ENCODE measurements at places on chromosomes 3 and 15. TPM values are rescaled to one million over a fixed set of nuclear protein-coding genes. Genes with fewer than 3 reads are reported as not detected.

DNA sequence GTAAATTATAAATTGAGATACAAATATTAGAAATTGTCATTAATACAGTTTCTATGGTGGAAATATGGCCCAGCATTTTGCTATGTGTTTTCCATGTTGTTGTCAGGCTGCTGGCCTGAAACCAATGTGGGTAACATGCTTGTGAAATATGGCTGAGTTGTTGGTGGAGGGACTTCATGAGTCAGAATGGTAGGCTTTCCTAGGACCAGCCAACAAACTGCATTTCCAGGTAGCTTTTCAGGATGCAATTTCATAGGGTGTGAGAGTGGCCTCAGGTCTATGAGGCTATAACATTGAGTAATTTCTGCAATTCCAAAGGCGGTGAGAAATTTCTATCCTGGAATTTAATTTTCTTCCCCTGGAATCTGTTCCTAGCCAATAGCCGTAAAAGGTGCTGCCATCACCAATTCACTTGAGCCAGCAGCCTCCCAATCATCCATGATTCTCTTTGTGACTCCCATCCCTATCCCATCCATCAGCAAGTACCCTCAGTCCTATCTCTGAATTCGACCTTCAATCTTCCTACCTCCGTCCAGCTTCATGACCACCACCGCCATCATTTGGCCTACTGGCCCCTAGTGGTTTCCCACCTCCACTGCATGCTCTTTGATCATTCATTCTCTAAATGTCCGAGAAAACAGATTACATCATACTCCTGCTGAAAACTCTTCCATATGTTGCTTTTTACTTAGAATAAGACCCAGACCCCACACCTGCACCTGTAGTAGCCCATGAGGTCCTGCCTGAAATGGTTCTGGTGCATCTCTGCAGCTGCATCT is 276.6 kb upstream of the CFAP20DC start:
- H3K36me3 ChIP-seq, result no peaks in the 10 kb centered on the region
- H3K4me1 ChIP-seq, result no peaks in the 10 kb centered on the region
- H3K27ac ChIP-seq, result no peak overlapping the region
- no peak for DNase-seq
- no peaks in the 10 kb centered on the region for H3K27me3 ChIP-seq

GRCh38 chr15:65414841-65415621 is 7.7 kb downstream of the IGDCC4 start:
- H3K36me3 ChIP-seq, result no peaks in the 10 kb centered on the region
- no peak overlapping the region for H3K27ac ChIP-seq
- H3K4me3 ChIP-seq, result no peak overlapping the region
- H3K4me1 ChIP-seq, result no peaks in the 10 kb centered on the region
- H3K27me3 ChIP-seq, result peaks cover 4% of the 10 kb centered on the region

GRCh38 chr15:84108728-84109127 is 126.8 kb upstream of the GOLGA6L4 start:
- H3K27ac ChIP-seq, result no peak overlapping the region
- no peaks in the 10 kb centered on the region for H3K36me3 ChIP-seq
- no peaks in the 10 kb centered on the region for H3K4me1 ChIP-seq
- no peak overlapping the region for H3K4me3 ChIP-seq
- H3K27me3 ChIP-seq, result no peaks in the 10 kb centered on the region

- no peaks in the 10 kb centered on the region for H3K27me3 ChIP-seq
- H3K36me3 ChIP-seq, result no peaks in the 10 kb centered on the region
- no peaks in the 10 kb centered on the region for H3K4me1 ChIP-seq
- no peak overlapping the region for H3K27ac ChIP-seq
Observed at GRCh38 chr3:85482213-85482490, 523.4 kb downstream of the CADM2 start.

DNA sequence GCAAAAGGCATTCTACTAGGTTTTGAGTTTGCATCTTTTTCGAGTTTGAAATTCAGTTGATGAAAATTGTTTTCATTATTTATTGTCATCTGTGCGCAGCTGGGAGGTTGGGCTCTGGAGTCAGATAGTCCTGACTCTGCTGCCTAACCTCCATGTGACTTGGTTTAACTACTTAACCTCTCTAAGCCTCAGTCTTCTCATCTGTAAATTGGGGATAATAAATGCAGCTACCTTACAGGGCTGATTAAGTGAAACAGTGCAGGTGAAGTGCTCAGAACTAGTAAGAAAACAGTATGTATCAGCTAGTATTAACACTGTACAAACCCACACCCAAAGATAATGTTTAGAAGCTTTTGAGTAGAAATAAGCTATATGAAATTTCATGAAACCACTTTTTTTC is 14.1 kb upstream of the UBE2E1 start:
- H3K27me3 ChIP-seq, result no peaks in the 10 kb centered on the region
- no peaks in the 10 kb centered on the region for H3K36me3 ChIP-seq
- DNase-seq, result no peak
- H3K27ac ChIP-seq, result no peak overlapping the region
- no peak overlapping the region for H3K4me3 ChIP-seq
- no peaks in the 10 kb centered on the region for H3K4me1 ChIP-seq

GRCh38 chr3:111902534-111902933 is 43.5 kb downstream of the PHLDB2 start:
- no peak overlapping the region for H3K4me3 ChIP-seq
- H3K4me1 ChIP-seq, result no peaks in the 10 kb centered on the region
- no peaks in the 10 kb centered on the region for H3K27me3 ChIP-seq

DNA sequence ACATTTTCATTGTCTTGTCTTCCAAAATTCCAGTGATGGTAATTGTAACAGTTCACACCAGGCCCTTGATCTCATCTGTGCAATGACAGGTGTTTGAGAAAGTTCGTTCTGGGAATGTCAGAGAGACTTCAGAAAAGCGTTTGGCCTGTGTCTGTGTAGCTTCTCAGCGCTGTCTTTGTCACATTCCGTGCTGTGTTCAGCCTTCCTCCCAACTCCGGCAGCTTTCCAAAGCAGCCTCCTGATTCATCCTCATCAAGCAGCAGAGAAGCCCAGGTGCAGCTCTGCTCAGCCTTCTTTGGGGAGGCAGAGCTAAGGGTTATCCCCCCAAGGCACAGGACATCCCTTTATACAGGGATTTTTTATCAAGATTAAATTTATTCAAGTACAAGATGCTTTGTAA is 494.0 kb upstream of the SUCLG2 start:
- H3K27ac ChIP-seq, result no peak overlapping the region
- no peaks in the 10 kb centered on the region for H3K27me3 ChIP-seq
- DNase-seq, result no peak
- no peaks in the 10 kb centered on the region for H3K36me3 ChIP-seq
- no peak overlapping the region for H3K4me3 ChIP-seq

DNA sequence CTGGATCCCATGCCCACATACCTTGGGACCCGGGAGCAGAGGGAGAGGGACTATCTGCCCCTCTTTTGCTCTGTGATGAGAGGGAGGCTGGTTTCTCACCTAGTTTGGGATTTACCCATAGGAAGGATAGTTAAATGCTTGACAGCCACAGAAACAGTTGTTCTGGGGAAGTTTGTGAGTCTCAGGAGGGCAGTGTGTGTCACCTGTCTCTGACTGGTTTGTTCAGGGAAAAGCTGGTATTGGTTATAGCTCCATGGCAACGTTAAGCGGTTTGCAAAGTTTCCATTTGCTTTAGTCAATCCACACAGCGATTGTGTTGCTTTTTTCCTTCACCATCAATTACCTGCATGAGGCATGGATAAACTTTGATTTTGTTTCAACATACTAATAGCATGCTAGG is 3.7 kb upstream of the TMED3 start:
- no peaks in the 10 kb centered on the region for H3K36me3 ChIP-seq
- no peaks in the 10 kb centered on the region for H3K27me3 ChIP-seq
- H3K4me1 ChIP-seq, result peaks cover 11% of the 10 kb centered on the region
- no peak overlapping the region for H3K27ac ChIP-seq
- no peak overlapping the region for H3K4me3 ChIP-seq

GRCh38 chr3:192372616-192373015 is 354.7 kb downstream of the FGF12 start:
- no peak overlapping the region for H3K4me3 ChIP-seq
- H3K4me1 ChIP-seq, result no peaks in the 10 kb centered on the region
- H3K36me3 ChIP-seq, result no peaks in the 10 kb centered on the region
- no peak overlapping the region for H3K27ac ChIP-seq
- DNase-seq, result no peak

GRCh38 chr15:94503293-94503692 is 271.9 kb downstream of the MCTP2 start:
- H3K27me3 ChIP-seq, result peaks cover 11% of the 10 kb centered on the region
- no peaks in the 10 kb centered on the region for H3K36me3 ChIP-seq
- no peak overlapping the region for H3K27ac ChIP-seq
- H3K4me1 ChIP-seq, result no peaks in the 10 kb centered on the region
- DNase-seq, result no peak
- no peak overlapping the region for H3K4me3 ChIP-seq

- H3K27ac ChIP-seq, result no peak overlapping the region
- no peaks in the 10 kb centered on the region for H3K36me3 ChIP-seq
- H3K27me3 ChIP-seq, result no peaks in the 10 kb centered on the region
Observed at GRCh38 chr3:100871306-100871705, 121.9 kb downstream of the ABI3BP start.

DNA sequence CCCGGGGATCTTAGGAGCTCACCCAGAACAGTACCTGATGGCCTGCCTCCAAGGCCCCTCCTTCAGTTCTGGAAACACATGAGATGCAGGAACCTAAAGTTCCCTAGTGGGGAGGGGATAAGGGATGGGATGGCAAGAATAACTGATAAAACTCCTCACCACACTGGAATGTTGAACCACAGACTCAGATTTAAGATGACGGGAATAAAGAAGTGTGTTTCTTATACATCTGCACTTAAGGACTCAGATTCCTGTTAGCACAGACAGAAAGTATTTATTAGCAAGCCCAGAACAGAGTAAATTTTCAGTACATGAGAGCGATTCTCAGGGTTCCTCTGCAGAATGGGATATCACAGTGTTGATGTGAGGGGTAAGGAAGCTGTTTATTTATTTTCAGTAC is 245.2 kb downstream of the TLE3 start:
- H3K27me3 ChIP-seq, result no peaks in the 10 kb centered on the region
- H3K4me3 ChIP-seq, result no peak overlapping the region
- peaks cover 3% of the 10 kb centered on the region for H3K4me1 ChIP-seq
- DNase-seq, result no peak

DNA sequence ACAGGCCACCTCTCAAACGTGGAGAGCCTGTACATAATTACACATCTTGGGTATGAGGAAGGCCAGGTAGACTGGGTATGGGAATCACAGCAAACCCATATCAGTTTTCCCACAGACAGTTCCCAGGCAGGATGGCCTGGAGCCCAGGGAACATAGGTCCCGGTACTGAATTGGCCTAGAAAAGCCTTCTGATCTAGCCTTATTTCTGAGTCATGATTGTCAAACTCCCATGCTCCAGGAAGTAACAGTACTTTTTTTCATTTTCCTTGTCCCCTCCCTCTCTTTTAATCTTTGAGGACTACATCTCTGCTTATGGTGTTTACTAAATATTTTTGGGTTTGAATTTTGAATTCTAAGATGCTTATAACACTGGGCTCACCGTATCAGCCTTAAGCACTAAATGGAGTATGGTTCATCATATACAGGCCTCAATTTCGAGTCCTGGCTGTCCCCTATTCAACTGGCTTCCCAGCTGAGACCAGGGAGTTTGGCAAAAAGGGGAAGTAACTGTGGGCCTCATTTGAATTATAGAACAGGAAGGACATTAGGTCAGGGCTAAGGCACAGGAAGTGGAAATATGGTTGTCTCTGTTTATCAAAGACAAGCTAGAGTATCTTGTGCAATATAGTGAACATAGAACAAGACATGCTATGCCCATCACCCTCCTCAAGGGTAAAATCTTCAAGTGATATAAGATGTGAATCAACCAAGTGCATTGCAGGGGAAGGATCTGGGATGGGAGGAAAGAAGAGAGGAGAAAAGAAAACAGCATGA is 494.6 kb downstream of the NTRK3 start:
- peaks cover 10% of the 10 kb centered on the region for H3K4me1 ChIP-seq
- no peaks in the 10 kb centered on the region for H3K36me3 ChIP-seq
- no peak overlapping the region for H3K27ac ChIP-seq

- H3K36me3 ChIP-seq, result no peaks in the 10 kb centered on the region
- no peak overlapping the region for H3K27ac ChIP-seq
- no peak overlapping the region for H3K4me3 ChIP-seq
- H3K4me1 ChIP-seq, result no peaks in the 10 kb centered on the region
Observed at GRCh38 chr3:72047221-72047871, 262.4 kb upstream of the PROK2 start.

DNA sequence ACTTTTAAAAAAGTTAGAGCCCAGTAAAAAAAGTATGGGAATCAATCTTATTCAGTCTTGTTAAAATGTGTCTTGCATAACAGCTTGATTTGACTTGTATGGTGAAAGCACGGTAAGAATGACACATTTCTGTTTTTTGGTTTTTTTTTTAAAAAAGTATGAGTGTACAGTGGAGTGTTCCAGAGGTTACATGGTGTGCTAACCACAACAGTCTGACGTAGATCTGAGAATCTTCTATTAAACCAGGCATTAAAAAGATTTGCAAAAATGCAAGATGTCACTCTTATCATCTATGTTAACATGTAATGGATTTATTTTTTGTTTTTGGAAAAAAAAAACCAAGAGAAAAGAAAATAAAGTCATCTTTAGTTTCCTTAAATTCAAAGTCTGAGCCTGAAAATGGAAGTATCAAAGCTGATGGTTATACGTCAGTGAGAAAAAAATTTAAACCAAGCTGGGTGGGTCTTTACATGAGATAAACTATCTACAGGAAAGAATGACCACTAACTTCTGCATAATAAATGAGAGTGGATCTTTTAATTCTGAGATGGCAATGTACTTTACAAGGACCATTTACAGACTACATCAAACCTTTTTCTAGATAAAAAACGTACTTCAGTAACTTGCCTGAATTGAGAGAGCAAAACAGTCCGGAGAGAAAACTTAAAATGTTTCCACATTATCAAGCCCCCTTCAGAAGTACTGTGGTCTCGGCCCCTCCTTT is 1.6 kb downstream of the GABPB1 start:
- peak overlapping the region; percentile 62 for H3K4me3 ChIP-seq
- H3K36me3 ChIP-seq, result no peaks in the 10 kb centered on the region
- DNase-seq, result peak; percentile 81
- H3K27ac ChIP-seq, result peak overlapping the region; percentile 88
- peaks cover 50% of the 10 kb centered on the region for H3K4me1 ChIP-seq
- no peaks in the 10 kb centered on the region for H3K27me3 ChIP-seq

SLC22A13 gene
- polyA plus RNA-seq, result 0.12 TPM

TTBK2 gene
- polyA plus RNA-seq, result 11.1 TPM

SPATA12 gene
- not detected for polyA plus RNA-seq

CYP11A1 gene
- polyA plus RNA-seq, result not detected

DUOXA1 gene
- 0.29 TPM for polyA plus RNA-seq

C3orf70 gene
- not detected for polyA plus RNA-seq

APBA2 gene
- polyA plus RNA-seq, result 38.8 TPM

RFX7 gene
- 3.5 TPM for polyA plus RNA-seq

All from CD8-positive, alpha-beta memory T cell (primary cell).